Esophagus squamous epithelium (tissue), 5 donors: ENCODE measurements at places on chromosomes 1 and 21.

DNA sequence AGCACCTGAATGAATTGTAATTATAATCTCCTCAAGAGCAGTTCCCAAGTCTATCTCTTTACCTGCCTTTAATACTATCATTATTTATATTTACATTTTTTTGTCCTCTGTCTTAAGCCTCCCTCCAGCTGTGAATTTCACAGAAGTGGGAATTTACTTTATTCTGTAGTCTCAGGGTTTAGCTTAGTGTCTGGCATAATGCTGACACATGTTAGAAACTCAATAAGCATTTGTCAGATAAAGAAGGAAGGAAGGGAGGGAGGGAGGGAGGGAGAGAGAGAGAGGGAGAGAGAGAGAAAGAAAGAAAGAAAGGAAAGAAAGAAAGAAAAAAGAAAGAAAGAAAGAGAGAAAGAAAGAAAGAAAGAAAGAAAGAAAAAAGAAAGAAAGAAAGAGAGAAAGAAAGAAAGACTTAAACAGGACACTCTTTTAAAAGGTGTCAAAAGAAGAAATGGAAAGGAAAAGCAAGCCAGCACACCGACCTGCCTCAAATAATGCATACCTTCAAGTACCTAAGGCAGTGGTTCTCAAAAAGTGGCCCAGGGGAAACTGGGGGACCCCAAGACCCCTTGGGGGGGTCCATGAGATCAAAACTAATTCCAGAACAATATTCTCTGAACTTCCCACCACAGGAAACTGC, 1.8 kb upstream of the PGLYRP4 start:
- DNase-seq, result no peak

DNA sequence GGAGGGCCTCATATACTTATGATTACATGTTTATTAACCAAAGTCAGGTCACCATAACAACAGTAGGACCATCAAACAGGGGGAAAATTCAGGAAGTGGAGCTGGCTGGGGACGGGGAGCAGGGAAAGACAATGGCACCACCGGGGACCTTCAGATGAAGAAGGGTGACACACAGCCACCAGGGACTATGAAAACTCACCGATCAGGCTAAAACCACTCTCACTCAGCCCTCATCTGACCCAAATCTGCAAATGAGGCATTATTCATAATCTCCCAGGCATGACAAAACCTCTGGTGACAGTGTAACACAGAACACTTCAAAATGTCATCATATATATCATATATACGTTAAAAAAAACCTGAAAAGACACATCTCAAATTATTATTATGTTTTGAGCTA, 11.2 kb downstream of the MKNK1 start:
- no peak for DNase-seq

- DNase-seq, result no peak
Measured at GRCh38 chr1:61455400-61455799, 269.5 kb downstream of the TM2D1 start.

GRCh38 chr1:101089613-101090338, 64.2 kb upstream of the DPH5 start:
- no peak for DNase-seq

GRCh38 chr1:36882536-36883285, 151.6 kb downstream of the GRIK3 start:
- no peak for DNase-seq

- DNase-seq, result no peak
Measured at GRCh38 chr1:152977614-152978013, 6.3 kb upstream of the SPRR1A start.
